Activated T-cell treated with anti-CD3 and anti-CD28 coated beads for 4 hours (primary cell): ENCODE measurements at places on chromosomes 7 and 10.
A peak's percentile ranks its signal among the peaks of the same experiment; 100 is the strongest.

GRCh38 chr10:70303730-70304129 is 19.9 kb upstream of the NPFFR1 start:
- DNase-seq = no peak

GRCh38 chr10:95556994-95557767 is 4.0 kb downstream of the SORBS1 start:
- no peak for DNase-seq

DNA sequence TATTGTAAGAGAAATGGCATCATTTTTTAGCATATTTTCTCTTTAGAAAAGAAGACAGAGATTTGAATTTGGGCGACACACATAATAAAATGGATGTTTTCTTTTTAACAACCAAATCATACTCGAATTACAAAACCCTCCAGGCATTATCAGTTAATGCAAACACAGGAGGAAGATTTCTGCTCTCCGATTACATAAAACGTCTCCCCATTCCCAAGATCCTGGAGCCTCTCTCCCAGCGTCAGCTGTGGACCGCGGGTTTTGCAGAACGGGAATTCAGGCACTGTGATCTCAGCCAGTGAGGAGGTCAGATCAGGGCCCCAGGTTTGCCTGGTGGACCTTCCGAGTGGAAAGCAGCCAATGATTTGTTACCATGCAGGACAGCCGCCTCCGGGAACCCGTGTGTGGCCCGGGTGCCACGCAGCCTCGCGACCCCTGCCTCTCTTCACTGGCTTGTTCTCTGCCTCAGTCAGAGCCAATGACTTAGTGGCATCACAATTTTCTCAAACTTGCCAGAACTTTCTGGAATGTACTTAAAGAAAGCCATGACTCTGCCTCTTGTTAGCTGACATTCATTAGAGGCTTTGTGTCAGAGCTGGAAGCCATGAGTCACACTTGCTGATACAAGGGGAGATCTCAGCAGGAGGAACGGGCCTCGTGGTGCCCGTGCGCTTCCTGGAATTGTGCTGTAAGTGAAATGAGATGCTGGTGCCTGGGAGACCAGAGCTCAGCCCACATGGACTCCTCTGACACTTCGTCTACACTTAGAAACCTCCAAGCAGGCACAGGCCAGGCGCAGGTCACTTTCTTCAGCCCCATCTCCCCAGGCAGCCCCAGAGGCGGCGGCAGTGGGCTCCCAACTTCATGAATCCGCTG is 246.1 kb downstream of the KLF6 start:
- DNase-seq = no peak

- DNase-seq = no peak
These were observed 10.8 kb downstream of the PRPS1L1 start for GRCh38 chr7:18016547-18017444.

- DNase-seq = peak; percentile 38
These were observed 56.5 kb downstream of the FIGNL1 start for GRCh38 chr7:50393547-50394252.

DNA sequence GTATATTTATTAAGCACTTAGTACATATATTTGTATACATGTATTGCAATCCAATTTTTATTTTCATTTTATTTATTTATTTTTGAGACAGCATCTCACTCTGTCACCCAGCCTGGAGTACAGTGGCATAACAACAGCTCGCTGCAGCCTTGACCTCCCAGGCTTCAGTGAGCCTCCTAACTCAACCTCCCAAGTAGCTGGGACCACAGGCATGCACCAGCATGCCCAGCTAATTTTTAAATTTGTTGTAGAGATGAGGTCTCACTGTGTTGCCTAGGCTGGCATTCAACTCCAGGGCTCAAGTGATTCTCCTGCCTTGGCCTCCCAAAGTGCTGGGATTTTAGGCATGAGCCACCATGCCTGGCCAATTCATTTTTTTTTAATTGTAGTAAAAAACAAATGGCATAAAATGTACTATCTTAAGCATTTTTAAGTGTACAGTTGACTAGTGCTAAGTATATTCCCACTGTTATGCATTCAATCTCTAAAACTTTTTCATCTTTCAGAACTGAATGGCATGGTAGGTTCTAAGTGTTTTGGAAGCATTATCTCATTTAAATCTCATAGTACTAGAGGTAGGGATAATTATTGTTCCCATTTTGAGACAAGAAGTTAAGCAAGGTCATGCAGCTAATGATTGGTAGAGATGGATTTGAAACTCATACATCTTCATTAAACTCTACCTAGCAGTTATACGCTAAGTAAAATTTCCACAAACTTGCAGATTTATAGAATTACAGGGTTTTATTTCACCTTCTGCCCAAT is 264.0 kb upstream of the NFE2L3 start:
- DNase-seq = no peak

DNA sequence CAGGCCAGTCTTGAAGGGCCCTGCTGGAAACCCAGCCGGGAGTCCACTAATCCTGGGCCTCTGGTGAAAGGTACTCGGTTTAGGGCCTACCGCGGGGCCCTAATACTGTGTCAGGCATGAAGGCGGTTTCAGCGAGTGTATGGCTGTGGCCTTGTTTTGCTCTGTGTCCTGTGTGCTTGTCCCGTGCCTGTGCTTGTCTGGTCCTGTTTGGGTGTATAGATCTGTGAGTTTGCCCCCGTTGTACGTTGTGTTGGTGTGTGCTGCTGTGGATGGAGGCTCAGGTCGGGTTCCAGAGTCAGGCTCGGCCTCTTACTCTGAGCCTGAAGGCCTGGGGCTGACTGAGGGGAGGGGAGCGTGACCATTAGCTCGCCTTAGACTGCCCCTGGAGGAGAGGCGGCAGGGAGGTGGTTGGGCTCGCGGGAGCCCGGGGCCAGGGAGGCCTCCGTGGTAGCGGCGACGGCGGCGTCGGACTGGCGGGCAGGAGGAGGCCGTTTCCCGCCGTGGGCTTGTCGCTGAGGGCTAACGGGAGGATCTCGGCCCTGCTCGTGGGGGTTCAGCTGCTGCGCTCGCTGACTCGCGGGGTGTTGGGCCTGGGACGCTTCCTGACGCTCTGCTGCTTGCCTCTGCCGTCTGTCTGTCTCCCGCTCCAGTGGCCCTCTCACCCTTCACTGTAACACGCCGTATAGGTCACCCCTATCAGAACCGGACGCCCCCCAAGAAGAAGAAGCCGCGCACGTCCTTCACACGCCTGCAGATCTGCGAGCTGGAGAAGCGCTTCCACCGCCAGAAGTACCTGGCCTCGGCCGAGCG is 2.6 kb downstream of the TLX1 start:
- DNase-seq = no peak

- no peak for DNase-seq
These were observed 42.0 kb downstream of the SRPK2 start for GRCh38 chr7:105346593-105347322.

- DNase-seq = no peak
These were observed 563.0 kb downstream of the TCERG1L start for GRCh38 chr10:130748409-130749057.

DNA sequence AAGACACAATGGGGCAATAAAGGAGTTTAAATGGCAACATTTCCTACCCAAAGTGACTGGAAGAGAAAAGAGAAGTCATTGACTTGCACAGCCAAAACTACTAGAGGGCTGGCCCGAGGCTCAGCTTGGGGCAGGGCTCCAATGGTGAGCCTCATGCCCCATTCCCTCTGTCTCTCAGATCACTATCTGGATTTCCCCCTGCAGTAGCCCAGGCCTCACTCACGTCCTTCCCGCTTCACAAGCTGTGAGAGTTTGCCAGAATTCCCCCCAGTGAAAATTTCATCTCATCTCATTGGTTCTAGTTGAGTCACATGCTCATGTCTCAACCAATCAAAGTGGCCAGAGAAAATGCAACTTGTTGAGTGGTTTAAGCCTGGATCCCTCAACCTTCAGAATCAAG is 181.3 kb downstream of the WDR11 start:
- DNase-seq = no peak

- DNase-seq = no peak
These were observed 97.3 kb upstream of the COL1A2 start for GRCh38 chr7:94297397-94297838.

DNA sequence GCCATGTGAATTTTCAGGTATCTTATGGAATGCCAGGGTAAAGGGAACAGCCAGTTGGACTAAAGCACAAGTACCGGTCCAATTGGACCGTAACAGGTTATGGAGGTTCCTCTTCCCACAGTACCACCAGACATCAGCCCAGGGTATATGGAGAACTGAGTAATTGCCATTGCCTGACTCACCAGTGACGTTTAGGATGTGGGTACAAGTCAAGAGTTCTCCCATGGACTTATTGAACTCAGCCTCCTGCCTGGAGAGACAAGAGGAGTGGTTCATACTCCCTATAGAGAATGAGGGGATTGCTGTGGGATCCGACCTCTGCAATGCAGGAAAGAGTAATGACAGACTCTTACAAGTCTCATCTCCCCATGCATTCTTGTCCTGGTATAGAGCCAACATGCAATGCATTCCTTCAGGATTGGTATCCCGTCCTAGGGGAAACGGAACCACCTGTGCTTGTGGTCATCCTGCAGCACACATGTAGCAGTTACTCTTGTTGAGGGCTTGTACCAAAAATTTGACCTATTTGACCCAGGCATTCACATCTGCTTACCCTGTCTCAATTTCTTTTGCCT is 30.7 kb upstream of the ELOVL3 start:
- no peak for DNase-seq

GRCh38 chr7:68454931-68455330 is 1143.3 kb upstream of the AUTS2 start:
- no peak for DNase-seq

DNA sequence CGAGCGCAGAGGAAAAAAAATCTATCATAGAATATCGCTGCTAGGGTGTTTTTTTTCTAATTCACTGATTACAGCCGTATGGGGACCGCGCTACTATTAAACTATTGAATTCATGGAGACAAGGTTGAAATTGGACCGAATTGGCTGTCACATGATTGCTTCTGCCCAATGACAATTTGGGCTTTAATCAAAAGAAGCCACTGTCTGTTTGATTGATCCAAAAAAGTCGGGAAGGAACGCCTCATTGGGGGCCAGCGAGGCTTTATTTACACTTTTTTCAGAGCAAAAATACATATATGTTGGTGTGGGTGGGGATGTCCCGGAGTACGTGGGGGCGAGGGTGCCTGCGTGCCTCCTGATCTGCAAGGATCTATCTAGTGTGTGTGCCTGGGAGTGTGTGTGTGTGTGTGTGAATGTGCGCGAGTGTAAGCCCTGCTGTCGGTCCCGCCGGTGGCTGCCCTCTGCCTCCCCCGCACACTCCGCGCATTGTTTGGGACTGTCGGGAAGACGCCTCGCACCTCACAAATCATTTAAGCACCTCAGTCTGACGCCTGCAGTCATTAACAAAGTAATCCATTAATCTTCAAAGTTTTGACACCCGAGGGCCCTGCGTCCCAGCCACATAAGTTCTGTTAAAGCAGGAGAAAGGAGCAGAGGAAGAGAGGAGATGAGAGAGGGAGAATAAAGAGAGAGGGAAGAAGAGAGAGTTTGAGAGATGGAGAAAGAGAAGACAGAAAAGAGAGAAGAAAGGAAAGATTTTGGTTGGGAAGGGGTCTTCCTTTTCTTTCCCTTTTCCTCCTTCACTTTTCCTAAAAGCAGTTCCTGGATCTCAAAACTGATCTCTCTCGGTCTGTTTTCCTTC is at the start of gene HOXA2:
Gene HOXA2, minus strand, starts transcription at position 103 of the 862 bp plus-strand sequence. CDS start 183 bp downstream, outside the sequence.
- no peak for DNase-seq

GRCh38 chr10:26359670-26360069 is 78.5 kb upstream of the APBB1IP start:
- no peak for DNase-seq

GRCh38 chr7:34057956-34058355 is 152.6 kb downstream of the BMPER start:
- no peak for DNase-seq

DNA sequence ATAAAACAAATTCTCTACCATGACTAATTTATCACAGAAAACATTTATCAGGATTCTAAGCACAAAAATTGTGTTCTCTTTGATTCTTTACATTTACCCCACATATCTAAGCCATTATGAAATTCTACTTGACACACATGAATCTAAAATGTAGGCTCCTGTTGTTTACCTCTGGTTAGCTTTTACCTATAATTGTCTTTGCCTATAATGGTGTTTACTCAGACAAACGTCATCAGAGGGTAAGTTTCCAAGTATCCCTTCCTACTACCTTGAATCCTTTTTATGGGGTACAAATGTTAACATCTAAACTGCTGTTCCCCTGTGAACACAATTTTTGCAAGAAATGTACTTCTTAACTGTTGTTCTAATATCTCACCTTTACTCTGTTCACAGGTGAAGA is 63.5 kb downstream of the MINDY3 start:
- DNase-seq = no peak

DNA sequence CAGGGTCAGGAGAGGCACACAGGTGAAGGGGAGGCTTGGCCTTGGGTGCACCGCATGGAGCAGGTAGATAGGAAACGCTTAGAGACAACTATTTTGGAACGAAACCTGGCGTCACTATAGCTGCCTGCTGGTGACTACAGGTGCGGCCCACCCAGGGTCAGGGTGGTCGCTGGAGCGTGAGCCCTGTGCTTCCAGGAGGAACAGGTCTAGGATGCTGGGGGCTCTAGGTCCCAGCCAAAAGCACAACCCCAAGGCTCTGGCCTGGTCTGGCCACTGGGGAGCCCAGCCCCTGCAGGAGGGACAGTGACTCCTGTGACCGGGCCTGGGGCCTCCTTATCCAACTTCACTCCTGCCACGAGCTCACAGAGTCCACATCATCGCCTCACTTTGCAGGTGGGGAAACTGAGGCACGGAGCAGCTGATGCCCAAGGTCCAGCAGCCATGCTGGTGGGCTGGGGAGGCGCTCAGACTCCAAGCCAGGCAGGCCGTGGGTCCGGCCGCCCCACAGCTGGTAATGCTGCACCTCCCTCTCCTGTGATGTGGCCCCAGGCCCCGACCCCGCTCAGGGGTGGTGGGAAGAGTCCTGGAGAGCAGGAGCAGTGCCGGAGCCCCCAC is 9.0 kb downstream of the LFNG start:
- no peak for DNase-seq

GRCh38 chr7:55477781-55478374 is 94.4 kb downstream of the VOPP1 start:
- no peak for DNase-seq

GRCh38 chr7:24869572-24869971 is 110.4 kb downstream of the OSBPL3 start:
- DNase-seq = no peak

DNA sequence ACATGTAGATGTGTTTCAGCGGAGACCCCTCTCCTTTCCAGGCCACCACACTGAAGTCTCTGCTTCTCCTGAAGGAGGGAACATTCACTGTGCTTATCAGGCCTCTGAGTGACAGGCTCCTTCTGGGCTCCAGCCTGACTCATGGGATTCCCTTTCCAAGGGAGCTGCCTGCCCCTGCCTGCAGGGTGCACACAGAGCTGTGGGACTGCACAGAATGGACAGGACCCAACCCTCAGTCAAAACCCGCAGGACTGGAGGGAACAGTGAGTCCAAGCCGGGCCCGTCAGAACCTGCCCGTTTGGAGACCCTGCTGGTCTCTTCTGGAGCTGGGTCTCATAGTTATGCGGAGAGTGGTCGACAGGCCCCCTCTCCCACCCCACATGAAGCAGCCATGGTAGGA is 32.6 kb downstream of the PLAC9 start:
- DNase-seq = no peak
